ENCODE measurements at places on chromosomes 12 and 14. TPM values are rescaled to one million over a fixed set of nuclear protein-coding genes. Genes with fewer than 3 reads are reported as not detected.

Gene CRY1
- 80.8 TPM for total RNA-seq

Gene LMNTD1
- not detected for total RNA-seq

Gene OR4E2
- not detected for total RNA-seq

Gene OTOGL
- total RNA-seq: not detected

Gene CCDC196
- not detected for total RNA-seq

Gene AHNAK2
- 0.06 TPM for total RNA-seq

GRCh38 chr12:124881123-124881522, 17.5 kb upstream of the SCARB1 start:
- DNase-seq: no peak

- no peak for DNase-seq
These were observed 19.3 kb downstream of the FMNL3 start for GRCh38 chr12:49687941-49688340.

GRCh38 chr12:52228366-52228765, 4.7 kb upstream of the KRT7 start:
- DNase-seq: no peak

GRCh38 chr14:90999299-90999698, 61.1 kb downstream of the RPS6KA5 start:
- DNase-seq: no peak

DNA sequence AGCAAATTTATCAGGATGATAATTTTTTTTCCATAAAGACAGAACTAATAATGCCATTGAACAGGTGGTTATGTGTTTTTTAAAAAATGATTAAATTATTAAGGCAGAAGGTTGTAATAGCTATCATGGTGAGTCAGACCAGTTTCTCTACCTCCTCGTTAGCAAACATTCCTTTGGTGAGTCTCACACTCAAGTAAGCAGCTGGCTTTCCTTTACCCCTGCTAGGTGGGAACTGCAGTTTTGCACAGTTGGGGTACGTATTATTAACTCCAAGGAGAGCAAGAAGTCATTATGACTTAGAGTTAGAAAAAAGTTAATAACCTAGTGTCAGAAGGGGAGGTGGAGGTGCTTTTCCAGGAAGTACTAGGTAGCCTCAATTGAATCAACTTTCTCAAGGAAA, 165.3 kb downstream of the SNAPC1 start:
- DNase-seq: no peak

GRCh38 chr12:57149245-57149900, 2.0 kb upstream of the LRP1-AS start:
- DNase-seq: no peak

DNA sequence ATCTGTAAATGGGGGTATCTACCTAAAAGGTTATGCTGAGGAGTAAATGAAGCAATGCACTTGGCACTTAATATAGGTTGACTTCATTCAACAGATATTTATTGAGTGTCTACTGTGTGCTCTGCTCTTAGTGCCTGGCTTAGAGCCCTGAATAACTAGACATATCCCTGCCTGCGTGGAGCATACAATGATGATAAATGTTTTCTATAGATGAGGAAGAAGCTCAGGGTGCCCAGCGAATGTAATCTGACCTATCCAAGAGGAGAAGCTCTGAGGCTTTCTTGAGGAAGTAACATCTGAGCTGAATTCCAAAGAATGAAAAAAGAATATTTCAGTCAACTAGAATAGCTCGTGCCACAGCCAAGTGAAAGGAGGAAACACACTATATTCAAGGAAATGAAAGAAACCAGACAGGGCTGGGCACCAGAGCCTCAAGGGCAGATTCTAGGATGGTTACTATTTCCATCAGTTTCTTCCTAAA, 17.9 kb upstream of the HIGD1C start:
- no peak for DNase-seq

DNA sequence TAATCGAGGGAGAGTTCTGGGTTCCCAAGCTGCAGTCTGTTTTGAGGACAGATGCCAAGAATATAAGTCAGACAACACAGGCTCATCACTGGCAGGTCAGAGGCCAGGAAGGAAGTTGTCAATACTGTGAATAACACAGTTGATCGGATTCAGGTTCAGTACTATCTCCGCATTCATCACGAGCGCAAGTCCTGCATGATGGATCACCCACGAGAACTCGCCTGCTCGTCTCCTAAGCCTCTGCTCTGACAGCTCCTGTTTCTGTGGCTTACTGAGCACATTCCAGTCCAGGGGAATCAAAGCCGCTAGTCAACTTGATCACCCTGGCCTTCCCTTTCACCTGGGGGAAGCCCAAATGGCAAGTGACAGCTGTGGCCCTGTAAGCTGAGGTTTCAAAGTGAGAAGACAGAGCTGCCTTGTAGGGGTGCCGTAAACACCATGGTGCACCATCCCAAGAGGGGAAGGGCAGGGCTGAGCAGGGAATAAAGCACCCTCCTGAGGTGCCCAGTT, 60.1 kb upstream of the DICER1 start:
- DNase-seq: no peak

DNA sequence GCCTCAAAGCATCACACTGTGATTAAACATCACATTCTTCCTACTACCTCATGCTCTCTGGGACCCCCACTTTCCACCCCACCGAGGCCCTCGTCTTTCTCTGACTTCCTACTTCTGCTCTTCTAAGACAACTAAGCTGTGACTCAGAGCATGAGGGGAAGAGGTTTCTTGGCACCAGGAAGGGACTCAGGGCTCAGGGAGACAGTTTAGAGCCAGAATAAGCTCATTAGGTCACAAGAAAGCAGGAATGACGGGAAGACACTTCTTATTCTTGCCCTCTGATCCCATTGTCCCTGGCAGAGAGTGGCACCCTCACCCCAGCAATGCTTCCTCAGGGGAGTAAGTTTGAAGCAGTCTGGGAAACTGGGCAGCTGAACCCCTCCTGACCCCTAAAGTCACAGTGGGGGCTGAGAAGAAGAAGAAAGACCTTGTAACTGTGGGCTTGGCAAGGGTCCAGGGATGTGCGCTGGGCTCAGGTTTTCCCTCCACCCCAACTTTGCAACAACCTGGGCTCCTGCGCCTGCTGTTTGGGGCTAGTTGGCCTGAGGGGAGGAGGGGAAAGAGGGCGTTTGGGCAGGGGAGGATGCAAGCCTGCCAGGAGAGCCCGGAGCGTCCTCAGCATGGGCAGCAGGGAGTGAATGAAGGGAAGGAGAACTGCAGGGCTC, 64.6 kb upstream of the ACTN1 start:
- DNase-seq: no peak

DNA sequence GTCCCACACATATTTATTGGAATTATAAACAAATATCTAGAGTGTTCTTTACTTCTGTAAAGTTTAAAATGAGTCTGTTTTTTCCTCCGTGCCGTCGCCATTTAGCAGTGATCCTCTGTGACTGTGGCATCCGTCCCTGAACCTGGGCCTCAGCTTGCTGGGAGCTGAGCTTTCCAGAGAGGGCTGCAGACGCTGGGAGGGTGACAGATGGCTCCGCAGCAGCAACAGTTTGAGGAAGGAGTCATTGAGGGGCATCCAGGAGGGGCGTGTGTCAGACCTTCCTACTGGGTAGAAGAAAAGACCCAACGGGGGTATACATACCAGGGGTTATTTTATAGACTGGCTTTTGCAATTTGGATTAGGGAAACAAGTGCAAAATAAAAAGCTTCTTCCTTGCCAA, 47.9 kb downstream of the NEUROD4 start:
- no peak for DNase-seq

DNA sequence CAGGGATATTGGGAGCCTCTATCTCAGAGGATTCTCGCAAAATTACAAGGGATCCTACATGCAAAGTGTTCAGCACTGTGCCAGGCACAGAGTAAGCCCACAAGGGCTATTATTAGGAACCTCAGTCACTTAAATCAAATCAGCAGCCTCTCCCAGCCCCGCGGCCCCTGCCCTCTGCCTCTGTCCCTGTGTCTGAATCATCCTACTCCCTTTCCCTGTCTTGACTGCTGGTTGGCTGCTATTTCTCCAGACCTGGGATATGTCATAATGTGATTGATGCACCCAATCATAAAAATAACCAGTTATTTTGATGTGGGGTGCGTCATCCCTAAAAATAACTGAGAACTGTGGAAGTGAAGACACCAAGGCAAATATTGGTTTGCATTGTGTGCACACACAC, 176.3 kb downstream of the KSR2 start:
- no peak for DNase-seq

DNA sequence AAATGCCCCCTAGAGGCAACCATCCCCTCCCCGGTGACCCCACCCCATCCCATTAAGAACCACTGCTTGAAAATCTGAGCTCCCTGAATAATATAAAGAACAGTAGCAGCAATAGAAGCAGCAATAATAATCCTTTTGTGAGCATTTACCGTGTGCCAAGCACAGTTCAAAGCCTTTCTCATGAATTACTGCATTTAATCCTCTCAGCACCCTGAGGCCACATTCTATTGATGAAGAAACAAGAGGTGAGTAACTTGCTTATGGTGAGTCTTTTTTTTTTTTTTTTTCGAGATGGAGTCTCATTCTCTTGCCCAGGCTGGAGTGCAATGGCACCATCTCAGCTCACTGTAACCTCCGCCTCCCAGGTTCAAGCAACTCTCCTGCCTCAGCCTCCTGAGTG, 65.0 kb downstream of the KCNK10 start:
- DNase-seq: no peak

All from CD8-positive, alpha-beta T cell (primary cell).